ENCODE measurements at places on chromosomes 12 and 14.
A peak's percentile ranks its signal among the peaks of the same experiment; 100 is the strongest.

DNA sequence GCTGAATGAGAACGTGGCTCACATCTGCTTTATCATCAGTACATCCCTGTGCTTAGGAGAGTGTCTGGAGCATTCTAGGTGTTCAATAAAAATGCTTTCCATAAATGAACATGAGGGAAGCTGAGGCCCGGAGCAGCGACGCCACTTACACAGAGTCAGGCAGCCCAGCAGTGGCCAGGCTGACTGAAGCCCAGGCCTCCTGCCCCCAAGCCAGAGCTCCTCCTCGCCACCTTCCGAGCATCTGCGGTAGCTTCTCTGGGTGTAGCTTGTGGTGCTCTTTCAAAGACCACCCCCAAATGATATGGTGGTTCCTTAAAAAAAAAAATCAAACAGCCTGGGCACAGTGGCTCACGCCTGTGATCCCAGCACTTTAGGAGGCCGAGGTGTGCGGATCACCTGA, 88.8 kb downstream of the FBXL14 start:
- DNase-seq: no peak

GRCh38 chr14:99945732-99946651, 119.2 kb upstream of the EVL start:
- DNase-seq: no peak

DNA sequence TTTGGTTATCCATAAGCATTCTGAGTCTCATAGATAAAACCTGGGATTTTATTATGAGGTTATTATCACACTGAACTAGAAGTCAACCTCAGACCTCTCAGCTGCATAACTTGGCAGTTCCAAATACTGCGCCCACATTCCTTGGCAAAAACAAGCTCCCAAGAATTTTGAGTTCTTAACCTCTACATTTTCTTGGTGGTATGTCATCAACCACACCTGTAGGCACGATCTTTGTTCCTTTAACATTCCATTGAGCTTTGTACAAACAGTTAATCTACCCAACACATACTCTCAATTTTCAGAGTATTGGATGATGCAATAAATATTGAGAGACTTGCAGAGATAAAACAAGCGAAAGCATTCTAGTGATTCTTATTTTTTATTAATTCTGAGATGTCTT, 371.8 kb upstream of the PRICKLE1 start:
- DNase-seq: no peak

DNA sequence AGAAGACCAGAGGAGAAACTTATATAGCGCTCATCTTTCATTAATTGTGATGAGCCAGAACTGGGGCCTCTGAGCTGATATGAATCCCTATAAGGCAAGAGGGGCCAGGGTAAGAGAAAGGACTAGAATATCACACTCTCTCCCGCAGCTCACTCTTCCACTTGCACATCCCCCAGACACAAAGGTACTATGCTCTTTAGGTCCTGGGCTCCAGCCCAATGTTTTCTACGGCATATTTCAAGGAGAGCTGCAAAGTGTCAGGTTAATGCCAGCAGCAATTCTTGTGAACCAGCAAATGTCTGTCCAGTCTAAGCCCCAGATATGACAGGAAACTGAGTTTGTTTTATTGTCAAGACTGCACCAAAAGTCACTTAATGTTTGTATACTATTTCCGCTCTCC, 29.4 kb downstream of the PPP2R5E start:
- no peak for DNase-seq

DNA sequence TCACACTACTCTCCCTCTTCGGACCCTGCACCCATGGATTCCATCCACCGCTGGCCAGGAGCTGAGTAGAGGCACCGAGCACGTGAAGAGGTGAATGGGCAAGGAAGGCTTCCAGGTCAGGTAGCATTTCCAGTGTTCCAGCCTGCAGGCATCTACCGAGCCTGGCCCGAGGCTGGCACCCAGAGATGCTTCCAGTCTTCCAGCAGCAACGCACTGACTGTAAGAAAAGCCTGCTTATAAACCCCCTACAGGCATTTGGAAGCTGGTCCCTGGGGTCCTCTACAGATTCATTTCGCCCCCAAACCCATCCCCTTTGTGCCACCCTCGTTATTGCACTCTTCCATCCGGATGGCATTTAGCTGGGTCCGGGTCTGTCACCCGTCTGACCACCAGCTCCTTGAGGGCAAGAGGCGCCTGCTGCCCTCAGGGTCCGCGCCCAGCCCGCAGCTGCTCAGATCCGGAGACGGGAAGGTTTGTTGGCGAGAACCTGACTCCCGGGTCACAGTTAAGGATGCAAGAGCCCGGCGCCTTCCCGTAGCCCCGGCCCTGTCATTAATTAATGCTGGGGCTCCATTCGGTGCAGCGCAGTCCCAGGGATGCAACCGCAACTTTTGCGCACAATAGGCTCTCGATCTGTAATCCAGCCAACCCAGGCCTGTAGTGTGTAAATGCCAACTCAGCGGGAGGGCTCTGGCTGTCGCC, 614 bp upstream of the MARK3 start:
- DNase-seq: no peak

GRCh38 chr14:61503167-61503801, 181.9 kb downstream of the PRKCH start:
- no peak for DNase-seq

GRCh38 chr14:95123891-95124579, 33.3 kb downstream of the DICER1 start:
- no peak for DNase-seq

DNA sequence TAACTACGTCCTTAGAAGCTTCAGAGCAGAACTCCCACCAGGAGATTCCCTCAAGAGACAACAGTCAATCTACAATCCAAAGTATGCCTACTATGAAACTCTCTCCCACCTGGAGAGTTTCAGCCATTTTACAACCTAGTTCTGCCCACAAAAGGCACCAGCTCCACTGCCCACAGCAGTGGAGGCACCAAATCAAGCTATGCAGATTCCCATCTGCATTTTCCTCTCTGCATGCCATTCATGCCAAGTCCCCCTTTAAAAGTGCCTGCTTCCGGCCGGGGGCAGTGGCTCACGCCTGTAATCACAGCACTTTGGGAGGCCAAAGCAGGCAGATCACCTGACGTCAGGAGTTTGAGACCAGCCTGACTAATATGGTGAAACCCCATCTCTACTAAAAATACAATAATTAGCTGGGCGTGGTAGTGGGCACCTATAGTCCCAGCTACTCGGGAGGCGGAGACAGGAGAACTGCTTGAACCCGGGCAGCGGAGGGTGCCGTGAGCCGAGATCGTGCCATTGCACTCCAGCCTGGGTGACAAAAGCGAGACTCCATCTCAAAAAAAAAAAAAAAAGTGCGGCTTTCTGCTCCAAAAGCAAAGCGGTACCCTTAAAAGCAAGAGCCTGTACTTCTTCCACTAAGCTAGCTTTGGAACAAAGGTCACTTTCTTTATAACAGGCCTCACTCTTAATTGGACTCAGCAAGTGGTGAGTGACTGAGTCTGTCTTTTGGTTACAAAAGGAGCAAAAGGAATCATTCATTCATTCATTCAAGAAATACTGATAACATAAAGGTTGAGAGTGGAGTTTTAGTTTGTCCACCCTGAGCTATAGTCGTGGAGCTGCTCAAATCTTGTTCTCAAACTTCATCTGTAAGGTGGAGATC, 10.1 kb upstream of the DLGAP5 start:
- no peak for DNase-seq

- DNase-seq: no peak
Measured at GRCh38 chr12:12646483-12647072, 34.9 kb downstream of the CREBL2 start.

GRCh38 chr14:73460691-73461127, 2.4 kb upstream of the NUMB start:
- DNase-seq: peak; percentile 69

DNA sequence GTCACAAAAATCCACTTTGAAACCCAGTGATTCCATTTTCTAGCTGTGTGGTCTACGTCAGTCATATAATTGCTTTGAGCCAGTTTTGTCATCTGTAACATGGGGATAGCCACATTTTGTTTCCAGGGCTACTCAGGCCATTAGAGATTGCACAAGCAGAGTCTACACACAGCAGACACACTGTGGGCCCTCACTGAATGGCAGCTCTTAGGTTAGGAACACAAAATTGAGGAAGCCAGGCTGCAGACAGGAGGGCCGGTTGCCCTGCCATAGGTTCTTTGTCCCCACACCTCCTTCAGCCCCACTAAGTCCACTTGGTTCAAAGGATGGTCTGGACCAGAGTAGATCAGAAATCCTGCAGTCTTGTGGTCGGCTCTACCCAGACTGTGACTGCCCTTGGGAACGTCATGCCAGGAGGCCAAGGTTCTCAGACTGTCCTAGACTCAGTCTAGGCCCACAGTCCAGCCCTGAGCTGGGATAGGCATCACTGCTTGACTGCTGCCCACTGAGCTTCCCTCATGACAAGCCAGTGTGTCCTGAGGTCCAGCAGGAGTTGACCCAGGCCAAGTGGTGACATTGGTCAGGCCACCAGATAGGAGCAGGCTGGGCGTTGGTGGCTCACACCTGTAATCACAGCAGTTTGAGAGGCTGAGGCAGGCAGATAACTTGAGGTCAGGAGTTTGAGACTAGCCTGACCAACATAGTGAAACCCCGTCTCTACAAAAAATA, 3.8 kb upstream of the MYH7 start:
- DNase-seq: no peak

DNA sequence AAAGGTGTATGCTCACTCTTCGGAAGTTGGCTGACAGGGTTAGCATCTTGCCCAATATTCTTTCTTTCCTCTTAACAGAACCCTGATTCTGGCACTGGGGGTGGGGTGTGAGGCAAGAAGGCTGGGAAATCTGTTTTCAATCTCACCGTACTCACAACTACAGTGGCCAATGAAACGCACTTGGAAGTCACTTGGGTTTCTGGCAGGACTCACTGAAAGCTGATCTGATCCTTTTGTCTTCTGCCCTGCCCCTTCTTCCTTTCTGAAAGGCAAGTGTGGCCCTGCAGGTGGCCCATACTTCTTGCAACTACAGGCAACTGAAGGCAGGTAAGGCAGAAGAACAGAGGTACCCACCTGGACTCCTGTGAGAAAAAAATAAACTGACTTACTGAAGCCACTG, 106.9 kb downstream of the STXBP6 start:
- peak; percentile 29 for DNase-seq

DNA sequence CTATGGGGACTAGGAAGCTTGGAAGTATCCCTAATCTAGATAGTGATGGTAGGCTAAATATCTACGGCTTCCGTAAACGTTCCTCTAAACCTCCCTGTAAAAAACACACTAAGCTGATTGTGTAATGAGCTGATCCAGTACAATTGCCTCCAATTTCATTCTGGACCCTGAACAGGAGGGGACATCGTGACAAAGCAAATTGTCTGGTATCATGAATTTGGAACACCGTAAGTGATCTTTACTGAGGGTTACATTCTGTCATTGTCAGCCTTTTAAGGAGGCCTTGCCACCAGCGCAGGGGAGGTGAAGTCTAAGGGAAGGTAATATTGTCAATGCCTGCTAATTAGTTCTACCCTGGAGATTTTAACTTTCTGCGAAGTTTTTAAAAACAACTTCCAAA, 487 bp upstream of the MGST1 start:
- no peak for DNase-seq

DNA sequence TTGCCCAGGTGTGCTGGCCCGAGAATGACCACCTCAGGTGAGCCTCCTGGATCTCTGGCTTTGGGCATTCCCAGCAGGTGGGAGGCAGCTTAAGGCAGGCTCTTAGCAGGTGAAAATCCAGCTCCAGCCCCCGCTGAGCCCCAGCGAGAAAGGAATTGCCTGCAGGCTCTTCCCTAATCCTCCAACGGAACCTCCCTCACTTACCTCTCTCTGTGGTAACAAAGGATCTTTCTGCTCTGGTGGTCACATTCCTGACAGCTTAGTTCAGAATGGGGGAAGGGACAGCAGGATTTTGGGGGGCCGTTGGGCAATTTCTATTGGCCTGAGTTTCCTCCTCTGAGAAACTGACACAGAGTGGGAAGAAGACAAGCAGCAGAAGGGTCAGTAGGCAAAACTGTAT, 116.0 kb upstream of the LHX5 start:
- DNase-seq: no peak

GRCh38 chr14:34713681-34714319, 593 bp downstream of the CFL2 start:
- no peak for DNase-seq
